ENCODE measurements at places on chromosomes 13 and 19.

- no peak for DNase-seq
These were observed 1.2 kb downstream of the AKT1S1 start for GRCh38 chr19:49875857-49876421.

DNA sequence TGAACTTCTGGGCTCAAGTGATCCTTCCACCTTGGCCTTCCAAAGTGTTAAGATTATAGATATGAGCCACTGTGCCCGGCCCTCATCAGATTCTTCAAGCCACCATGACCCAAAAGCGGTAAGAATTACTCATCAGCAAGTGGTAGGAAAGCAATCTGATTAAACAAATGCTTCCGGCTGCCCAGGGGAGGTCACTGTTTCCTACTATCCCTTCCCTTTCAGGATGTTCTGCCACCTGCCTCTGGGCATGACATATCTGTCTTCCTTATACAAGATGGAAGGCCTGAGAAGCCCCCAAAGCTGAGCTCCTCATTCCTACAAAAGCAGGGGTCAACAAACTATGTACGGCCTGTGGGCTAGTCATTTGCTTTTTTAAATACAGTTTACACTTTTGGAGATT lies 7.0 kb downstream of the ABHD8 start:
- no peak for DNase-seq

- no peak for DNase-seq
These were observed 68.9 kb upstream of the TDRD3 start for GRCh38 chr13:60328073-60328472.

DNA sequence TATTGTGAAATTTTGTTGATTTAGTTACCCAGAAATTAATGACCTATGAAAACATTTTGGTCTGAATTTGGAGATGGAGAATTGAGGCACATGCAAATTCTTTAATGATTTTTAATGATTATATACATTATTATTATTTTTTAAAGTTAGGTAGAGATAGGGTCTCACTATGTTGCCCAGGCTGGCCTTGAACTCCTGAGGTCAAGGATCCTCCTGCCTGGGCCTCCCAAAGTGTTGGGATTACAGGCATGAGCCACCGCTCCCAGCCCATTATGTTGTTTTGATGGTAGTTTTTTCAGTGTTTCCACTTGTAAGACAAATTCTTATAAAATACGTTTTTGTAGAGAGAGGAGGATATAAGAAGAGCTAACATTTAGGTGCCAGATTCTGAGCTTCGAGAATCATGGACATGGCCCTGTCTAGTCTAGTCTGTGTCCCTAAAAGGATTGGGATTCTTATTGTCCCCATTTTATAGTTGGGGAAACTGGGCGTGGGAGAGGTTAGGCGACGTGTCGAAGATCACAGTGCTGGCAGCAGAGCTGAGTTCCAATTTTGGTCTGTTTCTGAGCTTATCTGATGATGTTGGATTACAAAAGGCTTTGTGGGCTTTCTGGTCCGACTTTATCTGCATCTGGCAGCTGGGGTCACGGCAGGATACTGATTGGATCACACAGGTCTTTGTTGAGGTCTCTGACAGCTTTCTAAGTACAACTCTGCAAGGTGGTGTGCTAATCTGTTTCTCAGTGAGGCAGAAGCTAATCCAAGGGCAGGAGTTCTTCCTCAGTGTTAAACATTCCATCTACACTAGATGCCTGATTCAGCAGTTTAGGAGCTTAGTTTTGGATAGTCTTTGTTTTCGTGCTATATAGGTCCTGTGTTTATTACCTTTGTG lies 7.5 kb upstream of the WDR88 start:
- no peak for DNase-seq

Measured in right renal pelvis (tissue), 4 donors.